ENCODE measurements at places on chromosomes 7 and 10.

DNA sequence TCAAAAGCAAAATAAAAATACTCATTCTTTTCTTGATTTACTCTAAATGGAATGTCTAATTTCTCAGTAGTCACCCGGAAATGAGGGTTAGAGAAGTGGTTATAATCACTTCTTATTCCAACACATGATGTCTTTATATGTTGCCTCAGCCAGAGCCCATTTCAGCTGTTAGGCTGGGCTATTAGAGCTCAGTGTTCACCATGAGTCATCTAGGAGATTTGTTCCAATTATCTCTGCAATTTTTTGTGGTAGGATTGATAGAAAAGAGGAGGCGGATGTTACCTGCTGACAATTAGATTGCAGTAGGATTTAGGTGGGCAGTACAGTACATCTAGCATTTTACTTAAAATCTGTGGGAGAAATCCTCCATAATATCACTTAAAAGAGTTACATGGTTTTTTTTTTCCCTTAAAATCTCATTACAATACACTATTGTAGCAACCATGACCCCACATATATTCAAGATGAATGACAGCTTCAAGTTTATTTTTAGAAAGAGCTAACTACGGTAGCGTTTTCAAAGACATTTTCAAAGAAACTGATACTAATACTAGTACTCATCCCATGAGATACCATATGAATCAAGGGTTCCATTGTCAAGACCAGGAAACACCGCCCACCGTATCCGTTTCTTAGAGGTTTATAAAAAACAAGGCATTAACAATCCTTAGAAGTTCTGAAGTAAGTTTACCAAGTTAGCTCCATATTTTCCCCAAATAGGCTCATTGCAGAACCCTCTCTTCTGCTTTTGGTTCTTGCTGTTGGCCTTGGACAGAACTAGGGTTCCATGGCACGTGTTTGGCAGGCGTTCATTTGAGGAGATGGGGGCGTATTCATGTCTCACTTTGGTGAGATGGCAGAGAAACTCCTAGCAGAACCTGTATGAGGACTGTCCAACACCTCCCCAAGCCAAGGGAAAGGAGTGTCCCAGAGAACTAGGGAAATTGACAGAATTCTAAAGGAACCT is 10.4 kb downstream of the CPA2 start:
- no peak for DNase-seq

GRCh38 chr7:142454862-142455261 is 197.0 kb upstream of the PRSS58 start:
- no peak for DNase-seq

GRCh38 chr10:12980713-12981306 is 20.7 kb downstream of the CCDC3 start:
- DNase-seq, result no peak

- no peak for DNase-seq
Observed at GRCh38 chr10:37855636-37856035, 1.8 kb downstream of the ZNF248 start.

- DNase-seq, result no peak
Observed at GRCh38 chr10:109062371-109062770, 860.9 kb downstream of the XPNPEP1 start.

- no peak for DNase-seq
Observed at GRCh38 chr7:103592187-103592586, 146.2 kb upstream of the SLC26A5 start.

GRCh38 chr7:3955751-3956696 is 655.0 kb downstream of the SDK1 start:
- no peak for DNase-seq

DNA sequence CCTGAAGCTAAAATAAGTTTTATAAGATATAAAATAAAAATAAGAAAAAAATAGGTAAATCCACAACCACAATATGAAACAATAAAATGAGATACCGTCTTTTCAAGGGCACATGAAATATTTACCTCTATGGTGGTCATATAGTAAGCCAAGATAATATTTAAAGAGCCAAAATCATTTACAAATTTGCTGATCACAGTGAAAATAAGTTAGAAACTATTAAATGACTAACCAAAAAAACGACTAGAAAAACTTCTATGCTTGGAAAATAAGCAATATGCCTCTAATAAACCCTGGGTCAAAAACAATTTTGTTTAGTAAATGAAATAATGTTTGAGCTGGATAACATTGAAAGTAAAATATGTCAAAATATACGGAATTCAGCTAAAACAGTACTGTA is 535.2 kb downstream of the GRID1 start:
- no peak for DNase-seq

GRCh38 chr7:44497155-44498027 is 6.9 kb upstream of the NUDCD3 start:
- no peak for DNase-seq

GRCh38 chr7:157727964-157728615 is 391.3 kb downstream of the DNAJB6 start:
- no peak for DNase-seq

- DNase-seq, result no peak
Observed at GRCh38 chr10:36493516-36493880, 631.9 kb upstream of the ANKRD30A start.

DNA sequence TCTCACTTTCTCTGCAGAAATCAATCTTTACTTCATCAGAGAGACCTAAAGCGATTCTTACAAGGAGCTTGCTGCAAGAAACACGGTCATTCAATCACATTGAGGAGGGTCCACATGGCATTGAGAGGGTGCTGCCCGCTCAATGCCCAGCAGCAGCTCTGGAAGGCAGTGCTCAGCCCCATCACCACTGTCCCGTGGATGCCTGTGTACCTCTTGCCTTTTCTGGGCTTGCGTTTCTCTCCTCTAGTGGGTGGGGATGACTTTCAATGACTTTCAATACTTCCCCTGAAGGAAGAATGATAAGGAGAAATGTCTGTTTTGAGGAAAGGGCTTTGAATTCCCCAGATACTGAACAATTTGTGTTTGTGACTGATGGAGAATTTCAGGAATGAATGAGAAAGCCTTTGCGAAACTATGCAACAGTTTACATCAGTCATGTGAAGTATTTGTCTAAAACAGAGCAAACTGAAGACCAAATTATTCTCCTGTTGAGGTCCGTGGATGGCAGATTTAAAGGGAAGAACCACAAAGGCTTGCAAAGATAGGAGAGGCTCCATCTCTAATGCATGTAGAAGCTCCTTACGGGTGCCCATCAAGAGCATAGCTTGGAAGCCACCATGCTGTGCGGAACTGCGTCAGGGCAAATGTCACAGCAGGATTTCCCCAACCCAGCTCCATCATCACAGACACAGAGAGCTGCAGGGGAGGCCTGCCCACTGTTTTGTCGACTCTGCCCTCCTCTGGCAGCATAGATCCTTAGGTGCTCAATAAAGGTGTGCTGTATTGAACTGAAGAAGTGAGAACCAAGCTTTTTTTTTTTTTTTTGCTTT is 6.6 kb upstream of the ZNF22 start:
- no peak for DNase-seq

DNA sequence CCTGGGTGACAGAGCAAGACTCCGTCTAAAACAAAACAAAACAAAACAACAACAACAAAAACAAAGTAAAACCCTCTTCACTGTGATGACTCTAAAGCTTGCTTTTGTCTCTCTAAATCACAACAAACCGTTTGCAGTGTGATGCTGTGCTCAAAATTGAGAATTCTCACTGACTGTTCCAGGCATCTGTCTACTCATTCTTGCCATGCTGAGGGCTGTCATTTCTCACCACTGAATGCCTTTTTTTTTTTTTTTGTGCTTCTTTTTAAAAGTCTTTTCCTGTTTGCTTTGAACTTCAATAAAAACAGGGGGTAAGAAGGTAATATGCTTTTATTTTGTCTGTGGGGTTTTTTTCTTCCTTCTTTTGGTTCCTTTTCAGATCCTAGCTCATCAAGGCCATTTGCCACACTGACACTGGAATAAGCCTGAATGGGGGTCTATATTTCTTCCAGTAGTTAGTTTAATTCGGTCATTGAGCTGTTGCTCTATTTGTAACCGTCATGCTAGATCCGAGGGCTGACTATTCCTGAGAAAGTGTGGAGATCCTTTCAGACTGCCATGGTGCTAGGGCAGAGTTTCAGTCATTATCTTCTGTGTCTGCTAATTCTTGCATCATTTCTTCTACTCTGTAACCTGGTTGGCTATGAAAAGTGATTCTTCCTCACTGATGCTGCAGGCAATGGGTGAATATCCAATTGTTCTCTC is 10.6 kb downstream of the FAS start:
- DNase-seq, result no peak

GRCh38 chr7:73811760-73812168 is 19.0 kb upstream of the CLDN4 start:
- DNase-seq, result peak; percentile 95

- DNase-seq, result no peak
Observed at GRCh38 chr10:96703358-96703757, 17.0 kb downstream of the PIK3AP1 start.

DNA sequence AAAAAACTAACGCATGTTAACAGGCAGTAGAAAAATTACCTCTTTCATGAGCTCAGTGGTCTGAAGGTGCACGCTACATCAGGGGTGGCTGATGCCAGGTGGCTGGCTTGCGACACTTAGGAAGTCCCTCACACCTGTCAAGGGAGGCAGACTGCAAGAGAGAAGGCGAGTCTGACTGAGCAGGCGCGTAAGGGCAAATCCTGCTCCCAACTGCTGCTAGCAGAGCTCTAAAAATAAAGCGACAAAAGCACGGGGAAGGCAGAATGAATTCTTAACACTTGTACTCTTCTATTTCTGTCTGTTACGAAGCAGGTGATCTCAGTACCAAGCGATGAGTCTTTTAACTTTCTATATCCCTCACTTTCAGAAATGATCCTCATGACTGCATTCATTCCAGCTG is 33.1 kb downstream of the CACNA2D1 start:
- DNase-seq, result peak; percentile 33

DNA sequence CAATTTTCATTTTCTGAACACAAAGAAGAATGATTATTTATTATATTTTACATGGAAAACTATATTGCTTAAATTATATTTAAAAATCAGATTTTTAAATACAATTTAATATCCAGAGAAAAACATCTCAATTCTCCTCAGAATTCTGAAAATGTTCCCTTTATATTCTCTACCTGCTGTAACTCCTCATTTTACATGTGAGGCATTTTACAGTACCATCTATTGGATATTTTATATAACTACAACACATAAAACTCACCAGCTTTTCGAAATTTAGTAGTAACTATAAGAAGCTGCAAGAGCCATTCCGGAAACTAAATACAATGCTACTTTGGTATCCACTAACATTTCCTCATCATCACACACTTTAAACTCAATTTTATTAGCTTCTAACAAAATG is 264.6 kb downstream of the DGKB start:
- DNase-seq, result no peak

DNA sequence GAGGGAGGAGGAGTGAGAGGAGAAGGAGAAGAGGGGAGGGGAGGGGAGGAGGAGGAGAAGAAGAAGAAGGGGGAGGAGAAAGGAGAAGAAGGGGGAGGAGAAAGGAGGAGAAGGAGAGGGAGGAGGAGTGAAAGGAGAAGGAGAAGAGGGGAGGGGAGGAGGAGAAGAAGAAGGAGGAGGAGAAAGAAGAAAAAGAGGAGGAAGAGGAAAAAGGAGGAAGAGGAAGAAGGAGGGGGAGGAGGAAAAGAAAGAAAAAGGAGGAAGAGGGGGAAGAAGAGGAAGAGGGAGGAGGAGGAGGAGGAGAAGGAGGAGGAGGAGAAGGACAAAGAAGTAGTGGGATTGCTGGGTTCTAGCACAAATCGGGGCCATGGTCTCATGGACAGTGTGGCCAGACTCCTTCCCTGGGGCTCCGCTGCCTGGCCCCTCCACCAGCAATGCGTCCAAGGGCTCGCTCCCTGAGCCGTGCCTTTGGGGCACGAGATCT is 4.2 kb upstream of the MAFK start:
- DNase-seq, result no peak

DNA sequence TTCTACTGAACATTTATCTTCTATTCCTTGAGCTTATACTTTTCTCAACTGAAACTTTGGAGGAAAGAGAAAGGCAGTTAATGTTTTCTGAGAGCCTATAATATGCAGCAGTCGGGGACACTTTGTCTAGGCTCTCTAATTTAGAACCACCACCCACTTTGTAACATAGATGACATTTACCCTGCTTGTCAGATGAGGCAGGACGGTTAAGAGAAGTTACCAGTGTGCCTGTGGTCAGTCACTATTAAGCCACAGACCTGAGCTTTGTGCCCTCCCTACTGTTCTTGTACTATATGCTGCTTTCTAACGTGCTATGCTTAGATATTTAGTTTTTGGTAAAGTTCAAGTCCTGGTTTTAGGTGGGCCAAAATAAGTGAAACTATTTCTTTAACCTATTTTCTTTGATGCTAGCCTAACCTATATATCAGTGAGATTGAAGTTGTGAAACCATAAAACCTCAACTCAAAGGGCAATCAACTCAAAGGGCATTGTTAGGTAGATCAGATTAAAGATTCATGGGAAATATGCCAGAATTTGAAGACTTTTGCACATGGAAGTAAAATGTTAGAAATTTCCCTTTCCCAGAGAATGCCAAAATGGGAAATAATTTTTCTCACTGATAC is 156.5 kb upstream of the AGR3 start:
- DNase-seq, result no peak

GRCh38 chr10:88114368-88114767 is 250.9 kb downstream of the PTEN start:
- DNase-seq, result peak; percentile 71

- DNase-seq, result peak; percentile 99
Observed at GRCh38 chr7:25854608-25855497, 297.1 kb upstream of the NFE2L3 start.

DNA sequence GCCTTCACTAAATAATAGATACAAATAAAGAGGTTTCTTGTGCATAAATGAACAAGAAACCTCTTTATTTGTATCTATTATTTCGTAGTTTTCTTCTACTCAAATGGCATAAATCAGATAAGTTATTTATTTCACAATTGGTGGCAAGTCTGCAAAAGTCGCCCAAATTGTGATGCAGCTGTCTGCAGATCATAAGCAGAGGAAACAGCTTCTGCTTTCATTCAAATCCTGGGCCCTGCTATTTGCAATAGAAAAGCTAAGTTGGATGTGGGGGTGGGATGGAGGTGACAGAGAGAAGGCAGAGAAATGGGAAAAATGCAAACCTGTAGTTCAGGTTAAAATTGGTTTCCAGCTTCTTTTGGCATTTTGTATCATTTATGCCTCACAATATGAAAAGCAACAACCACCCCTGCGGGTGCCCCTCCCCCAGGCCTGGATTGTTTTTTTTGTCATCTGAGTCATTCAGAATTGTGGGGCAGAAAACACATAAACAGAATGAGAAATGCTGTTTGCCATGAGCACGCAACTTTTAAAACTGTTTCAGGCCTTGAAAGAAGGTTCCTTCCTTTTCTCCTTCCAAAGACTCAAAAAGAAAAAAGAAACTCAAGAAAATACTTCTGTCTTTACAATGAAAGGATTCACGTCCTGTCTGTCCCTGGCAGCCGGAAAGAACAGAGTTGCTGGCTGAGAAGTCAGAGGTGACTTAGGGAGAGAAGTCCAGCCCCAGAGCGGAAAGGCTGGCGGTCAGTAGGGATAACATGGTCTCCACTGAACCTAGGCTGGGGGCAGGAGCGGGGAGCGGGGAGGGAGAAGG is 132.9 kb downstream of the BAMBI start:
- peak; percentile 59 for DNase-seq

GRCh38 chr7:132399367-132399766 is 176.9 kb downstream of the PLXNA4 start:
- DNase-seq, result no peak

GRCh38 chr7:66974986-66975590 is 20.3 kb downstream of the SBDS start:
- DNase-seq, result peak; percentile 48

GRCh38 chr7:16975712-16976111 is 93.9 kb upstream of the AGR3 start:
- no peak for DNase-seq
